ENCODE measurements at places on chromosomes 13 and 19. TPM values are rescaled to one million over a fixed set of nuclear protein-coding genes. Genes with fewer than 3 reads are reported as not detected.

GRCh38 chr13:51861723-51862300 lies at the start of gene CCDC70:
CCDC70 (plus strand) TSS chr13:51861969; CDS start chr13:51865412, 3,443 bp downstream.
- peaks cover 16% of the 10 kb centered on the region for H3K4me1 ChIP-seq
- peaks cover 16% of the 10 kb centered on the region for H3K27me3 ChIP-seq
- H3K27ac ChIP-seq: no peak within 1 kb of the TSS

DNA sequence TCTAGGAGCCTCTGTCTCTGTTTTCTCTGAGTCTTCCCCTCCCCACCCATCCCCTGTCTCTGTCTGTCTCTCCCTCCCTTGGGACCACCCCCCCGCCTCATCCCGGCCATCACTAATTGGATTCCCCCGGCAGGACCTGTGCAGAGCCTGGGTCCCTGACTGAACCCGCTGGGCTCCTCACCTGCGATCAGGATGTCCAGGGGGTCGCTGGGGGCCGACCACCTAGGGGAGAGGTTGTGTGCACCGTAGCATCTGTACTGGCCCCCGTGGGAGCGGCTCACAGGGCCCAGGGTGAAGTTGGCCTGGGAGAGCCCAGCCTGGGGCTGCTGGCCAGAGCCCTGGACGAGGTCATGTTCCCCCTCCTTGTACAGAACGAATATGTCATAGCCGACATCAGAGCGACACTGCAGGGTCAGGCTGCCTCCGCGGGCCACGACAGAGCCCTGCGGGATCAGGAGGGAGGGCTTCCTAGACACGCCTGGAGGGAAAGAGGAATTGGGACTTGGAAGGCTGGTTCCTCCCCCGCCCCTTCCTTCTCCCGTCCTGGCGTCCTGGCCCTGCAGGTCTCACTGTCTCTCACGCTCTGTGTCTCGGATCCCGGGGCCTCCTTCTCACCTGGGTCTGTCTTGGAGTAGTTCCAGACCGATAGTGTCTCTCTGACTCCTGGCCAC lies 1.8 kb downstream of the LILRB5 start:
- no peaks in the 10 kb centered on the region for H3K36me3 ChIP-seq
- H3K4me3 ChIP-seq: no peak overlapping the region
- H3K4me1 ChIP-seq: no peaks in the 10 kb centered on the region
- DNase-seq: no peak
- no peak overlapping the region for H3K27ac ChIP-seq

DNA sequence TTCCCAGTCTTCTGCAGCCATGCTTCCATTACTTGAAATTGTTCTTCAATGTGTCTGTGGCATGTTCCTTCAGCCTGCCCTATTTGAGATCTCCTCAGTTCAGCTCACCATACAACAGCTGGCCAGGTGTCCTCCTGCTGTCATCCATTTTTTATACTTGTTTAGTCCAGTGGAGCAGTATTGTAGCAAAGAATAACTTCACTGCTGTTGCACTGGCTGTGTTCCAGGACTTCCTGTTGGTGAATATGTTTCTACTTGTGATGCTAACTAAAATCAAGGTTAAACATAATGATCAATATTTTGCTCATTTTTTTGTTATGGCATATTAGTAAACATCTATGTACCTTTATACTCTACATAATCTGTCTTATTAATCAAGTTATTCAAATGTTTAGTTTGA lies 1394.1 kb downstream of the PCDH9 start:
- H3K4me3 ChIP-seq: no peak overlapping the region
- no peaks in the 10 kb centered on the region for H3K36me3 ChIP-seq
- DNase-seq: no peak
- H3K27ac ChIP-seq: no peak overlapping the region
- H3K4me1 ChIP-seq: no peaks in the 10 kb centered on the region

DNA sequence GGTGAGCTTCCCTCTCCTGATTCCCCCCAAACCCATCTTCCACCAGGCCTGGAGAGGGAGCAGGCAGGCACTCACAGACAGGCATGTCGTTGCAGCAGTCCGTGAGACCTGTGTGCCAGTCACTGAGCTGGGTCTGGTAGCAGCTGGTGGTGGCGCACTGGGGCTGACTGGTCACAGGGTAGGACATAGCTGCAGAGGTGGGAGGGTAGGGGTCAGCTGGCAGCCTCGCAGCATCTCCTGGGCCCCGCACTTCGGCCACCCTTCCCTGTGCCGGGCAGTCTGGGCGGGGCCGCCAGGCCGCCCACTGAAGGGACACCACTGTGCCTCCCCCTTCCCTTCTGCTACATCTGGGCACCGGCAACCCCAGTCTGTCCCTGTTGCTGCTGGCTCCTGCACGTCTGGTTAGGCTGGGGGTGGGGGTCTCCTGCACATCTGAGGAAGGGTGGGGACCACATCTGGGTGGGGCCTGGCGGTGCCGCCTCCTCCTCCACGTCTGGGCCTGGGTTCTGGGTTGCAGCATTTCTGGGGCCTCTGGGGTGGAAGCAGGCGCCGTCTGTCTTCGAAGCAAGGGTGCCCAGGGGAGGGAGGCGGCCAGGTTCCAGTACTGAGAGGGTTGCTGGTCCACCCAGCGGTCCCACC lies 1.1 kb downstream of the CNFN start:
- DNase-seq: no peak
- H3K4me3 ChIP-seq: no peak overlapping the region
- H3K27ac ChIP-seq: no peak overlapping the region
- H3K27me3 ChIP-seq: peaks cover 5% of the 10 kb centered on the region
- H3K4me1 ChIP-seq: peaks cover 27% of the 10 kb centered on the region

ZNF749 gene
- 17.9 TPM for total RNA-seq

TPTE2 gene
- total RNA-seq: not detected

DNA sequence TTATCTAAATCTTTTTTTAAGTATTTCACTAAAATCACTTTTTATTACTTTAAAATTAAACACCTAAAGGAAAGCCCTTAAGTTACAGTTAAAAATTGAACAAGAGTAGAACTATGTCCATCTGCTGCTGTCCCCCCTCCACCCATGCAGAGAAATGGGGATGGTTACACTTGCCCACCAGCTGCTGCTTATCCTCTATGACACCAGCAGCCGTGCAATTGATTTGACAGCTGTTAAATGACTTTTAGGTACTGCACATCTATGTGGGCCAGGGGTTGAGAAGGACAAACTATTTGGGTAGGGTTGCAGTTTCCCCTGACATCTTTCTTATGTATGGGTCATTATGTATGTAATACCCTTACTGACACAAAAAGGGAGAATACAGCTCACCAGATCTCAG lies 77.2 kb downstream of the TBC1D4 start:
- no peak overlapping the region for H3K27ac ChIP-seq
- no peak for DNase-seq
- no peaks in the 10 kb centered on the region for H3K36me3 ChIP-seq
- H3K4me1 ChIP-seq: peaks cover 6% of the 10 kb centered on the region
- no peaks in the 10 kb centered on the region for H3K27me3 ChIP-seq

GRCh38 chr19:45071545-45071938 lies 4.7 kb downstream of the ZNF296 start:
- H3K36me3 ChIP-seq: peaks cover 5% of the 10 kb centered on the region
- no peak for DNase-seq
- H3K4me3 ChIP-seq: no peak overlapping the region
- peaks cover 6% of the 10 kb centered on the region for H3K4me1 ChIP-seq
- H3K27me3 ChIP-seq: no peaks in the 10 kb centered on the region
- no peak overlapping the region for H3K27ac ChIP-seq

DNA sequence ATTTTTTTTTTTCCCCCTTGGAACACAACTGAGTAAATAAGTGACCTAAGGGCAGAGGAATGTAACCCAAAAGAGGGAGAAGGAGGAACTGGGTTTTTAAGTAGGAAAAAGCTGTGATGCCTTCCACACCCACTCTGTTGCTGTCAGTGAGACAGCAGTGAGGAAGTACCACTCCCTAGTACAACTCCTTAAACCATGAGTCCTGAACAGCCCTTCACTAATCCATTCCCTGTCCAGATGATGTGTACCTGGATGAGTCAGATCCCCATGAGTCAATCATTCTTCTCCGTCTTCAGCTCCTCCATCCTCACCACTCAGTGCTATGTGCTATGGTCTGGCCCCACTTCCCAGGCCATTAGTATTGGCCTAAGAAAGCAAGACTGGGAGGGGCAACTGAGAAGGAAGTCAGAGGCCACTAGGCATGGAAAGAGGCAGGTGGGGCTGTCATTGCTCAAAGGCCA lies 12.9 kb upstream of the CXCL17 start:
- H3K36me3 ChIP-seq: no peaks in the 10 kb centered on the region
- peak overlapping the region; percentile 78 for H3K27ac ChIP-seq
- no peaks in the 10 kb centered on the region for H3K27me3 ChIP-seq

GRCh38 chr19:41362143-41362847 lies 1.7 kb downstream of the B9D2 start:
- peaks cover 12% of the 10 kb centered on the region for H3K4me1 ChIP-seq
- H3K27me3 ChIP-seq: no peaks in the 10 kb centered on the region
- H3K4me3 ChIP-seq: no peak overlapping the region
- no peak for DNase-seq
- no peak overlapping the region for H3K27ac ChIP-seq

GRCh38 chr19:12766051-12766521 lies 9.3 kb downstream of the HOOK2 start:
- H3K4me1 ChIP-seq: no peaks in the 10 kb centered on the region
- no peak overlapping the region for H3K27ac ChIP-seq
- DNase-seq: peak; percentile 59
- peaks cover 13% of the 10 kb centered on the region for H3K36me3 ChIP-seq

- H3K4me1 ChIP-seq: no peaks in the 10 kb centered on the region
- no peak overlapping the region for H3K4me3 ChIP-seq
- no peak overlapping the region for H3K27ac ChIP-seq
- H3K27me3 ChIP-seq: no peaks in the 10 kb centered on the region
- peak; percentile 48 for DNase-seq
These were observed 49.9 kb downstream of the AP1M1 start for GRCh38 chr19:16247353-16248182.

MYO16 gene
- 0.13 TPM for total RNA-seq

GRCh38 chr19:42075364-42075615 lies 676 bp upstream of the ZNF574 start:
- peak overlapping the region; percentile 90 for H3K27ac ChIP-seq
- no peaks in the 10 kb centered on the region for H3K27me3 ChIP-seq
- H3K4me1 ChIP-seq: peaks cover 25% of the 10 kb centered on the region

DNA sequence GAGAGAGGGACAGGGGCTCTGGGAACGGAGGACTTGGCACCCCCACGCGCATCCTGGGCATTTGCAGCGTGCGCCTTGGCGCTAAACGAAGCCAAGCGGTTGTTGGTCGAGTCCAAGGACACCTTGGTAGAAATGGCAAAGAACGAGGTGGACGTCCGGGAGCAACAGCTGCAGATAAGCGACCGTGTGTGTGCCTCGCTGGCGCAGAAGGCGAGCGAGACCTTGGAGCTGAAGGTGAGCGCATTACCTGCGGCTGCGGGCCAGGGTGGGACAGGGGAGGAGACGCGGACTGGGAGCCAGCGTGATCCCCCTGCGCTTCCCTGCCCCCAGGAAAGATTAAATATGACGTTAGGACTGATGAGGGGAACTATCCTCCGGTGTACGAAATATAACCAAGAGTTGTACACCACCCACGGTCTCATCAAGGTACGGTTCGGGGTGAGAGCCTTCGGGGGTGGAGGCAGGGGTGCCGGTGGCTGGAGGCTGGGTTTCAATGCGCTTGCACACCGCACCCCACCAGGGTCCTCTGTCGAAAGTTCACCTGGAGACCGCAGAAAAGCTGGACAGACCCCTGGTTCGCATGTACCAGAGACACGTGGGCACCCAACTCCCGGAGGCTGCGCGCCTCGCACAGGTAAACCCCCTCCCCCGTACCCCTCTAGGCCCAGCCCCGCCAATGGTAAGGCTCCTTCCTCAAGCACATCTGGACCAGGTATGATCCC lies 27.8 kb upstream of the CASP14 start:
- no peak for DNase-seq
- H3K4me3 ChIP-seq: no peak overlapping the region

FAM187B gene
- total RNA-seq: not detected

Data from PC-9 (cell line).